Astrocyte (in vitro differentiated cells and primary cell): ENCODE measurements at places on chromosomes 11 and 22. TPM values are rescaled to one million over a fixed set of nuclear protein-coding genes. Genes with fewer than 3 reads are reported as not detected.

DNA sequence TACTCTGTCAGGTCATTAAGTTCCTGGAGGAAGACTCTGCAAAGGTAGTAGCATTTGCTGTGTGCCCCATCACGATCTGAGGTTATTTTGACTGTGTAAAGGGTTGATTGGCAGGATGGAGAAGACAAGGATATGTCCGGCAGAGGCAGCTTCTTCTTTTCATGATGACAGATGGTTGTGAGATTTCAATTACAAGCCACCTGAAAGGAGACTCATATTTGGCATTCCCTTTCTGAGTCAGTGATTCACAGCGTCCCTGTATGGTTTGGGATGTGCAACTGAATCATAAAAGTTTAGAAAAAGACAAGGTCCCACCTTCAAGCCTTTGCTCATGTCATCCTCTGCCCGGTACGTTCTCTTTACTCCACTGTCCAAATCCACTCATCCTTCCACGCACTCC lies 113.4 kb downstream of the MTNR1B start:
- no peaks in the 10 kb centered on the region for H3K36me3 ChIP-seq
- DNase-seq: no peak
- H3K27ac ChIP-seq: no peak overlapping the region
- H3K4me1 ChIP-seq: no peaks in the 10 kb centered on the region
- peaks cover 3% of the 10 kb centered on the region for H3K27me3 ChIP-seq

GRCh38 chr11:116267146-116267545 lies 505.6 kb downstream of the BUD13 start:
- H3K4me3 ChIP-seq: no peak overlapping the region
- DNase-seq: no peak
- H3K27ac ChIP-seq: no peak overlapping the region
- no peaks in the 10 kb centered on the region for H3K36me3 ChIP-seq
- H3K27me3 ChIP-seq: peaks cover 5% of the 10 kb centered on the region

- no peak for DNase-seq
- no peak overlapping the region for H3K4me3 ChIP-seq
- H3K27ac ChIP-seq: no peak overlapping the region
- H3K36me3 ChIP-seq: no peaks in the 10 kb centered on the region
- no peaks in the 10 kb centered on the region for H3K27me3 ChIP-seq
- peaks cover 7% of the 10 kb centered on the region for H3K4me1 ChIP-seq
Observed at GRCh38 chr11:75644370-75644769, 24.5 kb downstream of the MAP6 start.

DNA sequence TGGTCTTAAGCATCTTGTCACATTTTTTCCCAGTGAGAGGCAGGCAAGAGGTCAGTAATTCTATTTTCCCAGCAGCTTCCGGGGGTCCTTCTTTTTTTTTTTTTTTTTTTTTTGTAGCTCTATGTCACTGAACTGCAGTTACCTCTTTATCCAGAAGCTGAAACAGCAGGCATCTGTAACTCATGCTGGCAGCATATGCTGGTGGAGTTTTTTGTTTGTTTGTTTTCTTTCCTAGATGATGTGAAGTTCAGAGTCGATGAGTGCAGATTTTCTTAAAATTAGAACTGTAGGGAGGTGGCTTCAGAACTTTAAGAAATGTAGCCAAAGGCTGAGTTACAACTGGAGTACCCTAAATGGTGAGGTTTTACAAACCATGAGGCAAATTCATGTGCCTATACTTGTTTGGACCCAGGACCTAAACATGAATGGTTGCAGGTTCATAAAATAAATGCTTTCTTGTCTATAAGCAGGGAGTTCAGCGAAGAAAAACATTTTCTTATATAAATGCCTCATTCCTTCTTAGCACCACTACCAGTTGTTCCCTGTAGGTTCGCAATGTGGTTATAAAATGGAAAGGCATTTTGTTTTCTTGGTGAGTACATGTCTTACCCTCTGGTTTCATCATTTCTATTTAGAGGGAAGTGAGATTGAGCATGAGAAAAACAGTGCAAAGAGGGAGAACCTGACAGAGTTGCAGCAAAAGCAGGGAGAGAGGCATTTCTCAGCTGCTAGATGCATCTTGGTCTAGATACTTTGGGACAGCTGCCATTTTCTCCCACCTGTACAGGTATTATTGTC lies 84.0 kb downstream of the TRIM44 start:
- no peaks in the 10 kb centered on the region for H3K4me1 ChIP-seq
- no peaks in the 10 kb centered on the region for H3K27me3 ChIP-seq
- DNase-seq: no peak
- no peak overlapping the region for H3K27ac ChIP-seq
- H3K4me3 ChIP-seq: no peak overlapping the region

DNA sequence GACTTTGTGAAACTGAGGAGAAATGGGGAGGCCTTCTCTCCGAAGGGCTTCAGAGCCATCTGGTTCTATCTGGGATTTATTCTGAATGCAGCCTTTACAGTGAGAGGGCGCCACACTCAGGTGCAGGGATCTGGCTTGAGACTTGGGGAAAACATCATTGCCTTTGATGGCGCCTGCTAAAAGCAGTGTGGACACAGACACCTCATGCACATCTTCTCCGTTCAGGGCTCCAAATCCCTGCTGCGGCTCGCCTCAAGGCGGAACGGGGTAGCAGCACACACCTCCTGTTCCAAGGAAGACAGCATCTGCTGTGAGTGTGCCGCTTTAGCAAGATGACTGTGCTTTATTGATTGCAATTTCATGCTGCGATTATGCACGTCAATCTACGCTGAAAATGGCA lies 37.1 kb upstream of the OLFML1 start:
- H3K4me3 ChIP-seq: no peak overlapping the region
- no peaks in the 10 kb centered on the region for H3K4me1 ChIP-seq
- H3K27me3 ChIP-seq: peaks cover 4% of the 10 kb centered on the region
- no peak overlapping the region for H3K27ac ChIP-seq

DNA sequence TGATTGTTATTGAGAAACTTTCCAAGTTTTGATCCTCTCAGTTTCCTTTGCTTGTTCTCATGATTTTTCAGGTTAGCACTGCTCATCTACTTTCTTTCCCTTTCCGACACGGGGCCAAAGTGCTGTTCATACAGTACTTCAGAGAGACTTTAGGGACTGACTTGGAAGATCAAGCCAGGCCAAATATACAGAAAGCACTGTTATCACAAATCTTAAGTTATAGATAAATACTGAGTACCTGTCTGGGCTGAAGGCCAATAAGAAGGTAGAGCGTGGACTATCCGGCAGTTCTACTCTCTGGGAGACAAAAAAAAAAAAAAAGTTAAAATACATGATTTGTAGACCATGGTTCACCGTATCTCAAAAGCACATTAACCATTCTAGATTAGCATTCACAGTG lies 46.2 kb downstream of the AMBRA1 start:
- H3K27ac ChIP-seq: no peak overlapping the region
- peaks cover 31% of the 10 kb centered on the region for H3K36me3 ChIP-seq
- no peaks in the 10 kb centered on the region for H3K4me1 ChIP-seq
- no peaks in the 10 kb centered on the region for H3K27me3 ChIP-seq

MLC1 gene
- total RNA-seq: 0.09 and 0.70 TPM in 2 replicates

DNA sequence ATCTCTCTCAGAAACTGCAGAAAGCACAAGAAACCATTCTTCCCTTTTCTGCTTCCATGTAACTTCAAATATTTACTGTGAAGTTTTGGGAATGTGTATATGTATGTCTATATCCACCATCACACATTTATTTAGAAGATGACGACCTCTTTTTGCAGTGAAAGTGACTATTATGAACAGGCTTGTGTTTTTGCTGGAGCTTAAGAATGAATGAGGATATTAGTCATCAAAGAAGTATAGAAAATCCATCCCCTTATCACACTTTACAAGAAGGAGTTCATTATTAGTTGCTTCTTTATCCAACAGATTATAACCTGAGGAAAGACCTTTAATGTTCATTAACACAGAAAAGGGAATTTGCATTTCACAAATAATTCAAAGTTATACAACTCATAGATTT lies 21.1 kb upstream of the SLC5A12 start:
- no peak overlapping the region for H3K4me3 ChIP-seq
- no peak for DNase-seq
- H3K4me1 ChIP-seq: peaks cover 2% of the 10 kb centered on the region
- no peaks in the 10 kb centered on the region for H3K36me3 ChIP-seq
- H3K27me3 ChIP-seq: no peaks in the 10 kb centered on the region

POTEH gene
- not detected in 2 replicates for total RNA-seq

- H3K27ac ChIP-seq: no peak overlapping the region
- H3K27me3 ChIP-seq: no peaks in the 10 kb centered on the region
- no peaks in the 10 kb centered on the region for H3K36me3 ChIP-seq
- H3K4me1 ChIP-seq: peaks cover 6% of the 10 kb centered on the region
- no peak for DNase-seq
Observed at GRCh38 chr22:39276440-39277141, 31.8 kb upstream of the PDGFB start.

DNA sequence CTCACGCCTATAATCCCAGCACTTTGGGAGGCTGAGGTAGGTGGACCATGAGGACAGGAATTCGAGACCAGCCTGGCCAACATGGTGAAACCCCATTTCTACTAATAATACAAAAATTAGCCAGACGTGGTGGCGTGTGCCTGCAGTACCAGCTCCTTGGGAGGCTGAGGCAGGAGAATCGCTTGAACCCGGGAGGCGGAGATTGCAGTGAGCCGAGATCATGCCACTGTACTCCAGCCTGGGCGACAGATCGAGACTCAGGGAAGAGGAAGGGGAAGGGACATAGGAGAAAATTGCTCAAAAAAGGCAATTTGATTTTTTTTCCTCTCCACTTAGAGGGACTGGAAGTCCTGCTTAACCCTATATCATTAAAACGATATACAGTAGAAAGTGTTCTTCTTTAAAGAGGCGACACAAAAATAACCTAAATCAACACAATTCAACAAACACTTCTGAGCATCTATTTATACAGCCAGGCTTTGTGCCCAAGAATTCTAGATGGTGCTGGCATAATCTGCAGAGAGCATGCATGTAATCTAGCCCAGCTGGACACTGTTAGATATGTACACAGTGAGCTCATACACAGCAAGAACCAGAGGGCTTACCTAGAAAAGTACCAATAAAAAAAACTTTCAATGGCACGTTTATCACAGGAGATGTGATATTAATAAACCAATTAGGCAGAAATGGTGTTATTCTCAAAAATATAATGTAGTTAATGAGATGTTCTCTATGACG lies 20.9 kb upstream of the DENND5A start:
- H3K4me3 ChIP-seq: no peak overlapping the region
- no peaks in the 10 kb centered on the region for H3K27me3 ChIP-seq
- H3K4me1 ChIP-seq: no peaks in the 10 kb centered on the region
- H3K36me3 ChIP-seq: no peaks in the 10 kb centered on the region
- DNase-seq: no peak
